ENCODE measurements at places on chromosomes 2 and 18.

DNA sequence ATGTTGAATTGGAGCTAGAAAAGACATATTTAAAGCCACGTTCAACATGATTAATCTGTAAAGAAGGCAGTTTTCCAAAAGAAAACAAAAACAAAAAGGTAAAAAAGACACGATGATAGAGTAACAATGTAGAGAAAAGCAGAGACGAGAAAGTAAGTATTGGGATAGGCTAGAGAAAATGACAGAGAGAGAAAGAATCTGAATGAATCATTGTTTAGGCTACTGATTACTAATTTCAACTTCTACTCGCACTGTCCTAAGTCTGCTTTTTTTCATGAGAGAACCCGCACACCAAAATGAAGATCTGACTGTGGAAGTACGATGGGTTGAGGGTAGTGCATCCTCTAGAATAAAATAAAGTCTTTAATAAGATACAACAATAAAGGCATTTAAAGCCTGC is 1599.2 kb upstream of the TMEFF2 start:
- no peak for DNase-seq

DNA sequence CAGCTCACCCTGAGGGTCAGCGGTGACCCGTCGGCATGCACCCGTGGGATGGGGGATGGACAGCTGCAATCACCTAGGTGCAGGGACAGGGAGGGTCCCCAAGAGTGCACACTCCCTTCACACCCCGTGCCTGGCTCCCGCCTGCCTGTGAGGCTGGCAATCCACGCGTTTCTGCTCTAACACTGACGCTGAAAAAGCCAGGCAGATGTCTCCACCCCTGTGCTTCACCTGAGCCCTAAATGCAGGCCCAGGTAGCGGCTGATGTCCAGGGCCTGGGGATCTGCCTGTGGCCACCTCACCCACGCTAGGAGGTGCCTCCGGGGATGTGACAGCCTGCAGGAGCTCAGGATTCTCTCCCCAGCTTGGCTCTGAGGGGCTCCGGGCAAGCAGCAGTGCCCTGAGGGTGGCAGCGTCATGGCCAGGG is 212.0 kb upstream of the SALL3 start:
- no peak for DNase-seq

DNA sequence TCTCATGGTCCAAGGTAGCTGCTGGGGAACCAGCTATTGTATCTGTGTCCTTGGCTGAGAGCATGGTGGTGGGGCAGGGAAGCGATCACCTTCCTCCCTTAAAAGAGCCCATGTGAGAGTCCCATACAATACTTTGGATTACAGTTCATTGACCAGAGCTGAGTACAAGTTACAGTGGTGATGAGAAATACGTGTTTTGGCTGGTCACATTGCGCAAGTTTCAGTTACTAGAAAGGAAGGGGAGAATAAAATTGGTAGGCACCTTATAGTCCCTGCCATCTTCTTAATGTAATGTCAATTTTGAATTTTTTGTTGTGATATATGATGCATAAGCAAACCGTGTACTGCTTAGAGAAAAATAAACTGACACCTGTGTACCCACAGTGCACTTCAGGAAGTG is 67.7 kb downstream of the ZNF407 start:
- no peak for DNase-seq

DNA sequence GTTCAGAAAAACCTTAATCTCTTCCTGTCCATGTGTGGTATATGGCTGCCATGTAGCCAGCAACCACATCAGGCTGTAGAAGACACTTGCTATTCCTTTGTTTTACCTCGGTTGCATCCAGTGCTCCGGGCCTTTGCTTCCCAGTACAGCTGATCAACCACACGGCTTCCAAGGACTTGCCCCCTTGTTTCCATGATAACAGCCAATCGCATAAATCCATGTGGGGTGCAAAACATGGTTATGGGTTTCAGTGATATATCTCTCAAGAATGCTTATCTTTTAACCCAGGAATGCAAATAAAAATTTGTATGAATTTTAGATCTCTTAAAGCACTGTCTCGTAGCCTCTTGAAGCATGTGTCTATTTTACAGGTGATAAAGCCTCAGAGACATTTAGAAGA is 118.3 kb downstream of the MGAT5 start:
- no peak for DNase-seq
